ENCODE measurements at places on chromosomes 6 and 20.
A peak's percentile ranks its signal among the peaks of the same experiment; 100 is the strongest.

- no peak for DNase-seq
These were observed 98.3 kb downstream of the MACROD2 start for GRCh38 chr20:14093652-14094051.

DNA sequence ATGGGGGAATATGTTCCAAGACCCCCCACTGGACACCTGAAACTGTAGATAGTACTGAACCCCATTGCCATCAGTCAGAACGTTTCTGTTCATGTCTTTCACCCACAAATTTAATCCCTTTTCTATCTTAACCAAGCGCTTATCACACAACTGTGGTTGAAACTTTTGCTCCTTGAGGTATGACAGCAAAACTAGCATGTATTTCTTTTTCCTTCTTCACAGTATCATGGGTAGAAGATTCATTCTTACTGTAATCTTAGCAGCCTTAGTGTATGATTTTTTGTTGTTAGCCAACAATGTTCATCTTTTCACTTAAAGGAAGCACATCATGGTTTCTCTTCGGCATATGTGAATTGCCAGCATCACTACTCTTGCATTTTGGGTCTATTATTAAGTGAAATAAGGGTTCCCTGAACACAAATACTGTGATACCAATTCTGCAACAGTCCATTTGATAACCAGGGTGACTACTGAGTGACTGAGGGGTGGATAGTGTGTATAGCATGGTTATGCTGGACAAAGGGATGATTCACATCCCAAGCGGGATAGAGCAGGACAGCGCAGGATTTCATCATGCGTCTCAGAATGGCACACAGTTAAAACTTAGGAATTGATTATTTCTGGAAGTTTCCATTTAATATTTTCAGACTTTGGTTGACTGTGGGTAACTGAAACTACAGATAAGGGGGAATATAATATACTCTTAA lies 41.8 kb downstream of the KCNS1 start:
- no peak for DNase-seq

DNA sequence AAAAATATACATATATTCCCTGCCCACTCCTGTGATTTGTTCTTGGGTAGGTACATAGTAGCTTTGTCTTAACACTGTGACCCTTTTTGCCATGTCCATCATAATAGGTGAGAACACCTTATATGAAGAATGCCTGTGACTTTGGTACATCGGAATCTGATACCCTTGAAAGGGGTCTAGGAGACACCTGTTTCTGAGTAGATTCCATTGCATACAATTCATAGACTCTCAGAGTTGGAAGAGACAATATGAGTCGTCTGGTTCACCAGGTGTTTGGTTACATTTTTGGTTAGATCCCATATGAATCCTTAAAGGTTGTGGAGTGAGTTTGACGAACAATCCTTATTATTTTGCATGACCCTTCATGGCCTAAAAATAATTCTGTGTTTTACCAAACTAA lies 36.3 kb downstream of the RNF144B start:
- no peak for DNase-seq

- no peak for DNase-seq
These were observed 3.5 kb upstream of the VWA7 start for GRCh38 chr6:31780507-31781243.

DNA sequence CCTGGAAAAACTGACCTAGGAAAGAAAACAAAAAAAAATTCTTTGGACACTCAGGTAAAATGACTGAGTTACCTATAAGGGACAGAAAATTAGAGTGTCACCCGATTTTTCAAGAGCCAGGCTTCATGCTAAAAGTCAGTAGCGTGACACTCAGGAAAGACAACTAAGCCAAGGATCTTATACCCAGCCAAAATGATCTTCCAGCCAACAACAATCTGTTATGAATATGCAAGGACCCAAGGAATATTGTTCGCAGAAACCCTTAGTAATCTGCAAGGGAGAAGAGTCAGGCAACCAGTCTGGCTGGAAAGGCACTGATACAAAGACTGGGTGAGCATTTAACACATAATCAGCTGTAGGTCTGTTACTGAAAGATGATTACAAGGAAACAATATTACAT lies 203.6 kb downstream of the GMPR start:
- DNase-seq: no peak

DNA sequence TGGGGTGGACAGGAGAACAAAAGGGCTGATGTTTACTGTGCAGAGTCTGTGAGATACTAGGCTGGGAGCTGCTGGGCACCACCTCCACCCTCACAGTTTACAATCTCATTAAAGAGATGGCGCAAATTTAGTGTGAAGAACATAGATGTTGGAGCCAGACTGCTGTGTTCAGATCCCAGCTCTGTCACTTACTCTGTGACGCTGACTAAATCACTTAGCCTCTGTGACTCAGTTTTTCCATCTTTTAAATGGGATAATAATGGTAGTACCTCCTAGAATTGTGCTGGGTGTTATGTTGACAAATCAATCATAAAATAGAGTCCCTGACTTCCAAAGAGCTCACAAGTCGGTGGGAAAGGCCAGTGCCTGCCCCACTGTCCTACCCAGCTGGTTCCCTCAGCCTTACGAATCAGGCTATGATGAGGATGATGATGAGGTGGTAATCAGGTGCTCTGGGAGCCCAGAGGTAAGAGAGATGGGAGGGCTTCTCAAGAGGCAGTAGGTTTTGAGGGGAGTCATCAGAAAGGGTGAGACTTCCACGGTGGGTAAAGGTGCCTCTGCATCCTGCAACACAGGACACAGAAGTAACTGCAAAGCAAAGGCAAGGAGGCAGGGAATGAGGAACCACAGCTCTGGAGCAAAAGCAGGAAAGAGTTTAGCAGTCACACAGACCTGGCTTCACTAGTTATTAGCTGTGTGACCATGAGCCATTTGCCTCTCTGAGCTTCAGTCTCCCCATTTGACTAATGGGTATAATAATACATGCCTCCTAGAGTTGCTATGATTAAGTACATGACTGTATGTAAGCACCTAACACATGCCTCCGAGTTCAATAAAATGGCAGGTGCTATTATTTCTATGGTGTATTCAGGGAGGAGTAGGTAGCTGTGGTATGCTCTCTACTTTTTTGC lies 8.9 kb downstream of the FYN start:
- DNase-seq: no peak

DNA sequence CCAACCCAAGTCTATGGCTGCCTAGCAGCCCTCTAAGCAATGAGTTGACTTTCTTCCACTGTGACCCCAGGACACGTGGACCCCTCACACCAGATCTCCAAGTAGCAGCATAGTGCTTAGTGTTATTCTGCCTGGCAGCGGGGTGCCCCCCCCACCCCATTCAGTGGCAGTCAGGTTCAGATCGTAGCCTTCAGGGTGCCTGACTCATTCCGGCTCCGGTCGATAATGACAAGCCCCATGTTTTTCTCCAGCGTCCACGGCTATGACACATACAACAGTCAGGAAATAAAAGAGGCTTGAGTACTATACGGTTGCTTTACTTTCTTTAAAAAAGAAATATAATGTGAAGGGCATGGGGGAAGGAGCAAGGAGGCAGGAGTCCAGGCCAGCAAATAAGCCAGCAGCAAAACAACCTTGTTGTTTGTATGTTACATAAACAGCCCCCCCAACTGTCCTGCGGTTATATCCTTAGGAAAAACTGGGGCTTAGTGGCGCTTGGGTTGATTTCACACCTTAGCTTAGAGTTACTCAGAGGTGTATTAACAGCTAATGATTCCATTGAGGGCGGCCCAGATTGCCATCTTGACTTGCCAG lies 23.1 kb downstream of the GNAS start:
- no peak for DNase-seq

- no peak for DNase-seq
These were observed 10.5 kb upstream of the BMP2 start for GRCh38 chr20:6756693-6757595.

DNA sequence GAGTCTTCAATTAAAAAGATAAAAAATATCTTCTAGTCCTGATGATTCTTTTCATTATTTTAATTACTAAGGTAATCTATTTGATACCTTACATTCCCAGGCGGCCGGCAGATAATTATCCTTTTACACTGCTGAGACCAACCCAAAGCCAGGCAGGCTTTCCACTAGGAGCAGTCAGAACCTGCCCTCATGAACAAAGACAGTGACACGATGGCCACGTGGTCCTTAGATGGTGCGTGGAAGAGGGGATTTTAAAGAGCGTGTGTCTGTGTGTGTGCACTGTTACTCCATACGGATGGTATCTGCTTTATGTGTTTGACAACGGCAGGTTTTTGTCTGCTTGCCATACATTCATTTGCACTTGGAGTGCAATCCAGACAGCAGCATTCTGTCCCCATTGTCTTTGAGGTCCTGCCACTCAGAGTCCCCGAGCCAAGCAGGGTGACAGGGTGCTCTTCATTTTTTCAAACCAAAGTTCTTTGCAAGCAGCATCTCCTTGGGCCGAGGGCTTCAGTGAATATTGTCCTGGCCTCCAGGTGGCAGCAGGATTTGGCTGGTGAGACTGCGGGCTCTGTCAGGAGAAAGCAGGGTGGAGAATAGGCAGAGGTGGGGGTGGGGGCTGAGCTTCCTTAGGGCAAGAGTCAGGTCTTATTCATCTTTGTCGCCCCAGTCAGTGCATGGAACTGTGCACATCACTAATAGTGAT lies 260.5 kb downstream of the NRN1 start:
- DNase-seq: no peak

DNA sequence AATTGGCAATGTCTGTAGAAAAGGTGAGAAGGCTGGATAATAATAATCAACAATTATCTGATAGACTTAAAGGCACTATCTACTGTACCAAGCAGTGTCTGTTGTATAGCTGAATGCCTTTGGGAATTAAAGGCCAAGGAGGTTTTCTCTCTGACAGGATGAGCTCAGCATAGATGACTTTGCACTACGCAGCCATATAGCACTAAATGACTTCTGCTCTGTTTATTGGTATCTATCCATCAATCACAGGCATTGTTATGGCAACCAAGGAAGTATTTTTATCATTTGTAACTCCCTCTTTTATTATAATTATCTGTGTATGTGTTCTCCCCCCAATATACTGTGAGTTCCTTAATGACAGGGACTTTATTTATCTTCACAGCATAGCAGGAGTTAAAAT lies 654.3 kb downstream of the PHF3 start:
- no peak for DNase-seq

GRCh38 chr6:43937236-43938177 lies 167.5 kb downstream of the VEGFA start:
- peak; percentile 11 for DNase-seq

GRCh38 chr20:42360621-42361020 lies 742.4 kb upstream of the CHD6 start:
- no peak for DNase-seq

DNA sequence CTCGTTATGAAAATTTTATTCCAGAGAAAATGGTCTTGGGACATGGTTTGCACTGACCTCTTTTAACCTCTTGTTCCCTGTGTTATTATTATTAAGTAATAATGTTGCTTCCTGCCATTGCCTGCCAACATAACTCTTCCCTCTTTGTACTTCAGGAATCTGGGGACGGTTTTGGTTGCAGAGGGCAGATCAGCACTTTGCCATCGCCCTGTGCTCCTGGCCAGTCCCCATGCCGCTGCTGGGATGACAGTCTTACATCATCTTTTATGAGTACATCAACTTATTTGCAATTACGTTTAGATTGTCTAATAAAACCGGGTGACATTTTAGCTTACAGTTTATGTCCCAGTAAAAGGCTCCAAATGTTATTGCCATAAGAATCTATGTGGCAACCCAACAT lies 157.2 kb downstream of the CDH26 start:
- no peak for DNase-seq

DNA sequence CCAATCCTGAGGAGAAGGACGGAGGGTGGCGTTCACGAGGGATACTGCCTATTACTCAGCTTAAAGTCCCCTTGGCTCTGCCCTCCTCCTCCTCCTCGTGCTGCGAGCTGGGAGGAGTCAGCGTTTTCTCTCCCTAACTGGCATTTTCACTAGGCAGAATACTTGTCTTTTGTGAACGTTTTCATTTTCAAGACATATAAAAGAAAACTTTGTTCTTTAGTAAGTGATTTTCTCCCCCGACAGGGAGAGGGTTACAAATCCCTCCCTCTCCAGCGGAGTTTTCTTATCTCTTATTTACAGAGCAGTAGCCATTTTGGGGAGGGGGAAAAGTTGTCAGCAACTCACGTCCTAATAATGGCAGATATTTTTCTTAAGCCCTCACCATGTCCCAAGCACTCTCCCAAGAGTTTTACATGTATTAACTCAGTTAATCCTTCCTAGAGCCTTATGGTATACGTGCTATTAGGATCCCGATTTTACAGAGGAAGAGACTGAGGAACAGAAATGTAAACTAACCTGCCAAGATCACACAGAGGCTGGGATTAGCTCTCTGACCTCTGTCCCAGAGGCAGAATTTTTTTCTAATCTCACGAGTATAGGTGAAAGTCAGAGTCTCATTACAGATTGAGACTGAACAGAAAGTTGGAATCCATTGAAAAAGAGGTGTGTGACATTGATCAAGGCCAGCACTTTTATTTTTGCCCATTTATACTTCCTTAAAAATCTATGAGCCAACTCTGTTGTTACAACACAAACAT lies 30.0 kb upstream of the ZNF217 start:
- peak; percentile 72 for DNase-seq

- no peak for DNase-seq
These were observed 709.0 kb downstream of the EPM2A start for GRCh38 chr6:145026267-145026679.

DNA sequence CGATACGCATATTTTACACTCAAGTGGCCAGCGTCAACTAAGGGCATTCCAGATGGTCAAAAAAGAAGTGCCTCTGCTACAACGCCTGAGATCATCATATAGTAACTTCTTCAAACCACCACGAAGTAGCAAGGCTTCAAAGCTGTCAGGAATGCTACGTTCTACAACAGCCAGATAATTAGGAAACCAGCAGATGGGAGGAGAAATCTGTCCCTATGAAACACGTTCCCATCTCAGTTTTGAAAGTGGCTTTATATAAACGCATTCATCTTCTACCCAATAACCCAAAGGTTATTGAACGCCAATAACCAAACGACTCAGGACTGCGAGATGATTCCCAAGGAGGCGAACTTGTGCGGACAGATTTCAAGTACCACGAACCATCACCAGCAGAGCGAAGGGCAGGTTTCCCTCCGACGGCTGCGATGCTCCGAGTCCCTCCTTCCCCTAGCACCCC lies 1.2 kb downstream of the ABHD12 start:
- DNase-seq: no peak

- DNase-seq: no peak
These were observed 172.3 kb downstream of the OGFRL1 start for GRCh38 chr6:71460933-71461332.

DNA sequence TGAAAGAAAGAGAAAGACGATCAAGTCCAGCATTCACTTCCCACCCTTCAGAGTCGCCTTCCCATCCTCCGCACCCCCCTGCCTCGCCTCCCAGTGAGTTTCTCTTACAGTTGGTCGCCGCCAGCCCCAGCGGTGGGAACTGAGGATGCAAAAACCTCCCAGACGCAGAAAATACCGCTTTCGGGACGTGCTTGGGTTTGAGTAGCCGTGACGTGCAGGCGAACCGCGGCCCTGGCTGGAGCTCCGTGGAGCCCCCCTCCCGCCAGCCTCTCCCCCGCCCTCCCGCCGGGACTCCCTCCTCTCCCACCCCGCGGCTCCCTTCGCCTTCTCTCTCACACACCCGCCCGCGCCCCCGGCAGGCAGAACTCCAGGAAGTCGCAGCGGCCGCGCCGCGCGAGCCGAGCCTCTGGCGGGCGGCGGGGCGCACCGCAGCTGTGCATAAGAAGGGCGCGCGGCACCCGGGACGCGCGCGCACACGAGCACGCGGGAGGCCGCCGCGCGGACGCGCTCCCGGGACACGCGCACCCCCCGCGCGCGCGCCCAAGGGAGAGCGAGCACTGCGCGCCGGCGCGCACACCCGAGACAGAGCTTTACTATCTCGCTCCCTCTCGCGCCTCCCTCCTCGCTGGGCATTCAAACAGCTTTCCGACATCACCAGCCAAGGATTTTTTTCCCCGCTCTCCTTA lies at the start of gene ADGRB3:
Gene ADGRB3 (plus strand): TSS at position 557 of the 686 bp plus-strand sequence. CDS start 3,394 bp downstream, outside the sequence.
- peak; percentile 93 for DNase-seq

- no peak for DNase-seq
These were observed 23.8 kb downstream of the NRSN1 start for GRCh38 chr6:24149836-24150235.
